ENCODE measurements at places on chromosomes 11 and 22.

DNA sequence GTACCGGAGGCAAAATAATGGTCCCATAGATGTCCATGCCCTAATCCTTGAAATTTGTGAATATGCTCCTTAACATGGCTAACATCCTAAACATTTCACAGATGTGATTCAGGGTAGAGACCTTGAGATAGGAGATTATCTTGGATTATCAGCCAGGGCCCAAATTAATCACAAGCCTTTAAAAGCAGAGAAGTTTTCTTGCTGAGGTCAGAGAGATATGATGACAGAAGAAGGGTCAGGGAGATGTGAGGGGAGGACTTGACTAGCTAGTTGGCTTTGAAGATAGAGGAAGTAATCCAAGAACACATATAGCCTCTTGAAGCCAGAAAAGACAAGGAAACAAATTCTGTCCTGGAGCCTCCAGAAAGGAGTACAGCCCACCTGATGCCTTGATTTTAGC lies 19.1 kb upstream of the FDX1 start:
- no peak for DNase-seq

DNA sequence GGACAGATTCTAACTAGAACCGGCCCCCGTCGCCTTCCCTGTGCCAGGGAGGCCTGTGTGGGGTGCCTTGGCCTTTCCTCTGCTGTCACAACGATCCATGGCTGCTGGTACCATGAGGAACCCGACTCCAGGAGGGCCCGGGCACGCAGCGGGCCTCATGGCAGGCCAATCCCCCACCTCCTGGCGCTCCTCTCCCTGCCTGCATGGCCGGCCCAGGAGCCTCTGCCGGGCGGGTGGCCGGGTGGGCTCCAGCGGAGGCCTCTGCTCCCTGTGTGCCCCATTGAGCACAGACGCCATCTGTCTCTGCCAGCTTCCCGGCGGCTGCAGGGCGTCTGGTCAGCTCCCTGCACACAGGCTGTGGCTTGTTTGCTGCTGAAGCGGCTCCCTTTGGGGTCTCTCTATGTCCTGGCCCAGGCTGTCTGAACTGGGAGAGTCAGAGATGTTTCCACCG lies 86.5 kb downstream of the MYEOV start:
- DNase-seq = no peak

- DNase-seq = no peak
Observed at GRCh38 chr11:19625438-19625837, 87.2 kb upstream of the NAV2 start.

- no peak for DNase-seq
Observed at GRCh38 chr11:77052518-77052917, 14.3 kb upstream of the CAPN5 start.

DNA sequence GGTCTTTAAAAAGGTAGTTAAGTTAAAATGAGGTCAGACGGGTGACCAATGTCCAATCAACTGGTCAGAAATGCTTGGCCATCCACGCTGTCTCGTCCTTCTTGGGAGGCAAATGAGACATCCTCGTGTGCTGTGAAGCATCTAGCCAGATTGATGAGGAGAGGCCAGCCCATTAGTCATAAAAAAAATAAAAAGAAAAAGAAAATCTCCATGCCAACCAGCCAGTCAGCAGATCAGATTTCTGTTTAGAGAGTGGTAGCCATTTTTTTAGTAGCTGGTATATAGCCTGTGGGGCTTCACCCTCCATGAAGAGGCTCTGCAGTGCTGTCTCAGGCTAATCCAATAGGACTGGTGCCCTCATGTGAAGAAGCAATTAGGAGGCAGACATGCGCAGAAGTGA lies 343.1 kb upstream of the SYN3 start:
- no peak for DNase-seq

DNA sequence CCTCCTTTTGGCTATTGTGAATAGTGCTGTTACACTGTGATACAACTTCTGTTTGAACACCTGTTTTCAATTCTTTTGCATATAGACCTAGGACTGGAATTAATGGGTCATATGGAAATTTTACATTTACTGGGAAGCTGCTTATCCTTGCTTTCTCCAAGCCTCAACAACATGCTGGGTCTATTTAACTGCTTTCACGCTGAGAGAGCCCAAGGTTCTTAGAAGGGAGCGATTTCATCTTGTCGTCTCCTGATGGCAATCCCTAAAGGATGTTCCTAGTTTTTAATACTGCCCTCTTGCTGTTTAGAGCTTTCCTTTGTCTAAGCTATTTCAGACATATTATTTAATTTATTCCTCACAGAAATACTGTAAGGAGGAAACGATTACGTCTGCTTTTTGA lies 15.5 kb downstream of the IRAG1 start:
- DNase-seq = no peak

- DNase-seq = no peak
Observed at GRCh38 chr11:91124363-91124762, 901.5 kb upstream of the CHORDC1 start.

Measured in hematopoietic multipotent progenitor cell treated with erythropoietin and hydrocortisone succinate and interleukin-3 and kit ligand, for 15 days (in vitro differentiated cells).